Fibroblast of villous mesenchyme (primary cell): ENCODE measurements at places on chromosomes 1 and 21.

DNA sequence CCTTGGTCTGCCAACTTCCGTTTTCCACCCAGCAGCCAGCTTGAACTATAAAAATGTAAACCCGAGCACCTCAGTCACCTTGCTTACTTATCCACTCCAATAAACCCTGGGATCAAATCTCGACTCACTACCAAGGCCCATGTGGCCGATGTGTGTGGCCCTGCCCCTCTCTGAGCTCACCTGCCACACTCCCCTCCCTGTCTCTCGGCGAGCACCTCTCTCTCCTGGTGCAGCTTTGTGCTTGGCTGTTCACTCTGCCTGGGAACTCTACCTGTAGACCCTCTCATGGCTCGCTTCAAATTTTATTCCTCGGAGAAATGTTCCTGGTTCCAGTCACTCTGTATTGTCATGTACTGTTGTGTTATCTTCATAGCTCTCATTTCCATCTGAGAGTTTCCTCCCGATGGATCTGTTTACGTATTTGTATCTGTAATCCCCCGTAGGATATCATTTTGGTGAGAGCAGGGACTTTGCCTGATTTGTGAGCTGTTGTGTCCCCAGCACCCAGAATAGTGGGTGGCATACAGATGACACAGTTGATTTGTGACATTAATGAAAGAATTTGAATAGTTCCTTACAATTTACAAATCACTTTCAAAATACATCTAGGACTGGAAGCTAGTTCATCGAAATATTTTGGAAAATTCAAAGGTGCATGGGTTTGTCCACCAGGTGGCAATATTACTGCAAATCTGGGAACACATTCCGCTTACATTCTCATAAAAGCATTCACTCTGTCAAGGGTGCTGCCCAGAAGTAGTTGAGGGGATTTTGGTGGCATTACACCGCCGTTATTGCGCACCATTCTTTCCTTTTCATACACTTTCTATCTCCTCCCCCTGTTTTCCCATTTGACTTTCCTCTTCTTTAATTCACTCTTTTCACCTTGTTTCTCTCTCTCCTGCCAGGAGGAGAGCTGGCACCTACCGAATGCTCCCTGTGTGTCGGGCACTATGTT is 95.3 kb downstream of the ABCA4 start:
- peak; percentile 85 for DNase-seq

DNA sequence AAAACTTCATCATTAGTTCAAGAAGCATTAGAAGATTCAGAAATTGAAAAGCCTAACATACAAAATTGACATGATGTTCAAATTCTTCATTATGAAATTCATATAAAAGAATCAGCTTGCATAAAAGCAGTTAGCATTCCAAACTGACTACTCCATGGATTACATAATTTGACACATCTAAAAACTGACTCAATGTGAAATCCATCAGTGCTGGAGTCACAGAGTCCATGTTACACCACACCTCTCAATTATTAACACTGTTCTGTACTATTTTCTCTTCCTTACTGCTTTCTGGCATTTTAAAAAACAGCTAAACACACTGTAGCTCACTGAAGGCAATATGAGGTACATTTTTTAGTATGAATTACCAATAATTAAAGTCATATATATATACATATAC is 28.0 kb downstream of the ARHGAP29 start:
- DNase-seq, result peak; percentile 45

- DNase-seq, result peak; percentile 69
Measured at GRCh38 chr1:192516776-192517297, 58.7 kb upstream of the RGS1 start.

- peak; percentile 50 for DNase-seq
Measured at GRCh38 chr1:94316836-94317789, 79.7 kb upstream of the ARHGAP29 start.

- DNase-seq, result no peak
Measured at GRCh38 chr1:151814426-151814825, 9.2 kb upstream of the LINGO4 start.

DNA sequence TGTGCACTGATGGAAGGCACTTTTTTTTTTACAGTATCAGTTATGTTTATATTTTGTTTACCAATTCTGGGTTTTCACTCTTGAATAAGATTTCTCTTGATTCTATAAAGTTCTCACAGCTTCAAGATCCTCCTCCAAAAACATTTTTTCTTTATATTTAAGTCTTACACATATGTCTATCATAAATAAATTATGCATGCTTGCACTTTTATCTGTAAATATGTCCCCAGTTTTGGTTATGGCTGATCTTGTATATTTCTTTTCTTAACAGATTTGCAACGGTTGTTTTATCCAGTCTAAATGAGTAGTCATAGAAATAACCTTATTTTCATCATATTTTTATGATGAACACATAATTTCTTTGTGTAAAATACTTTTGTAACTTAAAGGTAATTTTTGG is 1456.5 kb downstream of the MRPL39 start:
- DNase-seq, result no peak

DNA sequence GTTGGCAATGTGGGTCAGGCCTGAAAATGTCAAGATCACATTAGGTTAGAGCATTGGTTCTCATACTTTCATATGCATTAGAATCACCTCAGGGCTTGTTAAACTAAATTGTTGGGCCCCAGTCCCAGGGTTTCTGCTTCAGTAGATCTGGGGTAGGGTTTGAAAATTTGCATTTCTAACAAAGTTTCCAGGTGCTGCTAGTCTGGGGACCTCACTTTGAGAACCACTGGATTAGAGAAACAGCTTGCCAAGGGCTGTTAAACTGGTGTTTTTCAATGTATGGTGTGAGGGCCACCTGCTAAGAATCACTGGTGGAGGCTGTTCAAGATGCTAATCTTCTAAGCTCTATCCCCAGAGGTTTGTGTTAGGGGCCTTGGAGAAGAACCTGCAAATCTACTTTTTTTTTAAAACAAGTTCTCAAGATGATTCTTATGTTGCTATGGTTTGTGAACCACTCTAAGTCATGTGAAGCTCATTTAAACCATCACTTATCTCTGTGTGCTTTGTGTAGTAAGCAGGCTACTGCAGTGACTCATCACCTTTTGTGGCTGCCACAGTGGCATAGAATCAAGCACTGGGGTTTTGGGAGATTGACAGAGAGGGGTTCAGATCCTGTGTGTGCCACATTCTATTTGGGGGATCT is 152.2 kb downstream of the S1PR1 start:
- no peak for DNase-seq

GRCh38 chr1:201456499-201457309 is 12.3 kb downstream of the PHLDA3 start:
- DNase-seq, result peak; percentile 95

- DNase-seq, result no peak
Measured at GRCh38 chr1:208233546-208233945, 10.6 kb downstream of the PLXNA2 start.

DNA sequence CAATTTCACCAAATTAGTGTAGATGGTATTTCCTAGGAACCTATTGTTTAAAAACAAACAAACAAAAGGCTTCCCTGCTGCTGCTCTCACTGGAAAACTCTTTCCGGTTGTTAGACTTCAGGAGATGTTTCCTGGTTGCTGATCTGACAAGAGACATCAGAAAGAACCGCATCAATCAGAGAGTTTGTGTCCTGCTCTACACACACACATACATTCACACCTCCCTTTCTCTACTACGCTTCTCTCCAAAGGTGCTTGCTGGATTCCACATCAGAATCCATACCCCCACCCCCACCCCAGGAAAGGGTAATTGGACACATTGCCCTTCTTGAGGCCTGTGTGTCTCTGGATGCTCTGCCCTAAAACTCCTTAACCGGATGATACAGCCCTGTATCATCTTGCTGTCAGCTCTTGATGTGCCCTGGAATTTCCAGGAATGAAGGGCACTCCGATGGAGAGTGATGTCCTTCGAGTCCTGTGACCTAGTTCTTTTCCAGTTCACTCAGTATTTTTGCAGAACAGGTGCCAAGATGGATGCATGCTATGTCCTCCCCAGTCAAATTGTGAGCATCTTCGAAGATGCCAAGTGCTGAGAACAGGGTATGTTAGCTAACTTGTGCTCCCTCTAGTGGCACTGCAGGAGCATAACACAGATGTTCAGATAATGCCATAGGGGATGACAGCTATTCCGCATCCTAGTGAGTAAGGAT is 113.7 kb upstream of the SLC35F3 start:
- peak; percentile 60 for DNase-seq

DNA sequence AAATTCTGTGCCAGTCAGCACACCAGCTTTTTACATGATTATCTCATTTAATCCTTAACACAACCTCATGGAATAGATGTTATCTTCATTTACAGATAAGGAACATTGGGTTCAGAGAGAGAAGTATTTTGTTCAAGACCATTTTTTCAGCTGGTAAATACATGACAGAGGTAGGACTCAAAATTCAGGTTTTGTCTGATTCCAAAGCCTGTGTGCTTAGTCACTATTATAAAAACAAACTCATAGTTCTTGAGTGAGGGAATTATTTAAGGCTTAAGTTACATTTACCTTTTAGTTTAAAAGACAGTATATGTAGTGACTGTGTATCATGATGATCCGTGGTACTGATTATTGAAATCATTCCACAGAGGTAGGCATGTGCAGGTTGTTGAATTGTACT is 125.2 kb downstream of the MAGI3 start:
- DNase-seq, result no peak

GRCh38 chr1:52454127-52454526 is 49.7 kb downstream of the PRPF38A start:
- DNase-seq, result no peak

- peak; percentile 68 for DNase-seq
Measured at GRCh38 chr1:109816175-109816811, 52.6 kb upstream of the EPS8L3 start.

- no peak for DNase-seq
Measured at GRCh38 chr1:15282038-15282437, 35.0 kb downstream of the FHAD1 start.

DNA sequence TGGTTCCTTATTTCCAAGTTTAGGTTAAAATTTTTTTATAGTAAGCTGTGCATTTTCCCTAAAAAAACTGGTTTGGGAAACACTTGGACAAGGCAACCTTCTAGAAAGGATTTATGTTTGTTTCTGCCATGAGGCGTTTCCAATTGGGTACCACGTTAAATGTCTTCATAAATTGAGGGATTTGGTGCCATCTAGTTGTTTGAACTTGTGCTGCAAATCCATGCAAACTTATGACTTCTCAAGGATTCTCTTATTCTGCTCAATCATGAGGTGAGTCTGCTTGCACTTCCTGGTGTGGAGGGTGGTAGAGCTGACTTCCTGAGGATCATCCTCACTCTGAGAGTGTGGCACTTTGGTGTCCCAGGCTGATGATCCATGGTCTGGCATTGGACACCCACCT is 123.3 kb downstream of the PCNX2 start:
- DNase-seq, result peak; percentile 63

GRCh38 chr21:41932191-41932575 is 21.6 kb downstream of the C2CD2 start:
- DNase-seq, result peak; percentile 82

DNA sequence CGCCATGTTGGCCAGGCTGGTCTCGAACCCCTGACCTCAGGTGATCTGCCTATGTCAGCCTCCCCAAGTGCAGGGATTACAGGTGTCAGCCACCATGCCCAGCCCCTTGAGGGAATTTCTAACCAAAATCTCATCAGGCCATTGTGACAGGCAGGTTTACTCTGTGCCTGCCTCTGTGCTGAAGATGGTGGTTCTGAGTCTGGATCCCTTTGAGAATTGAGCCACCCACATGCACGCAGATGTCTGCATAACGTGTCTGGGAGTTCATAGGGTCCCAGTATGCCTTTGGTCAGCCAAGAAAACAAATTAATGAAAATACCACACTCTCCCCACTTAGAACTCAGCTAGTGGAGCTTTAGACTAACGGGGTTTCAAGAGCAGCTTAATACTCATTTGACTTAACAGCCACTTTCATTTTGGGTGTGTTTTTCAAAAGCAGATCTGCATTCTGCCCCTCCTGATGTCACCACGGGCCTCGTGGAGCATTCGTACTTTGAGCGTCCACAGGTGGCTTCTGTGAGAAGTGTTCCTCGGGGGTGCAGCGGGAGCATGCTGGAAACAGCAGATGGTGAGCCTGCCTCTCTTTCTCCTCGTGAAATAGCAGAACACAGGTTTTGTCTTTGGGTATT is 45.3 kb downstream of the DIP2A start:
- no peak for DNase-seq

GRCh38 chr1:247841796-247842195 is at the start of gene OR11L1:
Gene OR11L1, minus strand, starts transcription at chr1:247841896. Its CDS starts 0 bp downstream, at chr1:247841896.
- DNase-seq, result no peak

DNA sequence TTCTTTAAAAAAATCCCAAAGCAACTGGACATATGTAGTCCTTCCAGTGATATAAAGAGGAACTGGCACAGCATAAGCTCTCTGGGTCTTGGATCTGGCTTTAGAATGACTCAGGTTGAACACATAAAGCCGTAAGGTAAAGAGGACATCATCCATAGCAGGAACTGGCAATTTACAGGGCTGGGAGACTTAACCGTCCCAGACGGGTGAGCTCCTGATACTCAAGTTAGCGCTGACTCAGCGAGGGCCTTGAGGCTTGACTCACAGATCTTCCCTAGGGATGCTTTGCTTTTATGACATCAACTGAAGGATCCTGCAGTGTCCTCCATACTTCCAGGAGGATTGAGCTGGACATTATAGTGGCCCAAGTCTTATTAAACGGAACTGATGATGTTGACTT is 154.1 kb downstream of the CLIC6 start:
- DNase-seq, result peak; percentile 77

DNA sequence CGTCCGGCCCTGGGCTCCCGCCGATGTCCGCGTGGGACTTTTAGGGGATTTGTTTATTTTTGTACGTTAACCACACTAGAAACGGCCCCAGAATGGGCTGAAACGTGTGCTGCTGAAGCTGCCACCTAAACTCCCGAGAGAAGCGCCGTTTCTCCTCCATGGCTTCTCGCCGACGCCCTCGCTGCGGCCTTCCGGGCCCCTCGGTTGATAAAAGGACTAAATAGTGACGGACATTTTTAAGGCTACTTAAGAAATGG is 678 bp upstream of the PTTG1IP start:
- DNase-seq, result no peak

DNA sequence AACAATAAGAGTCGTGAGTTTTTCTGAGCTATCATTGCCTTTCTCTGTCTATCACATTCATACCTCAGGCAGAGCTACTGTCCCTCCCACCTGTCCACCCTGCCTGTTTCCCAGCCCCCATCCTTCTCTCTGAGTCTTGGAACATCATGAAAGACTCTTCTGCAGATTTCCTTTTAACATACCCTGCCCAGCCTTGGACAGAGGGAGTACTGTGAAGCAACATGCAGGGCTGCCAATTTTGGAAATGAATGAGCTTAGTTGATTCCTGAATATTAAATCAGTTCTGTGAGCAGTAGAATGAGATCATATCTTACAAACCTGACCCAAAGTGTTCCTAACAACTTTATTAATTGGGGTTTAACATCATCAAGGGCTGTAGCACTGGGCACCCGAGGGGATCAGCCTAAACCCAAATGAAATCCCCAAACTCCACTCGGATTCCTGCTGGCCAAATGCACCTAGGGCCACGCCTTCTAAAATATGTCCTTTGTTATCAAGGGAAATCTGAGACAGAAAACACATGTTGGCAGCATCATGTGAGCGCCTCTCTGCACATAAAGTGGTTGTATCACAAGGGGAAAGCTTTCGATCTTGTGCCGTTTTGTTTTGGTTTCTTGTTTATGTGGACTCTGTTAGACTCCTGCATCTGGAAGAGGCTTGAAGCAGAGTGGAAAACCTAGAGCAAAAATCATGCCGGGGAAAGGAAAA is 357.6 kb downstream of the KIF26B start:
- DNase-seq, result peak; percentile 74

GRCh38 chr1:221884821-221885220 is 142.9 kb upstream of the DUSP10 start:
- no peak for DNase-seq

- DNase-seq, result no peak
Measured at GRCh38 chr1:184755226-184756065, 788 bp upstream of the EDEM3 start.
